Putamen (tissue), 1 donor: ENCODE measurements at places on chromosomes 3 and 15.
A peak's percentile ranks its signal among the peaks of the same experiment; 100 is the strongest.

DNA sequence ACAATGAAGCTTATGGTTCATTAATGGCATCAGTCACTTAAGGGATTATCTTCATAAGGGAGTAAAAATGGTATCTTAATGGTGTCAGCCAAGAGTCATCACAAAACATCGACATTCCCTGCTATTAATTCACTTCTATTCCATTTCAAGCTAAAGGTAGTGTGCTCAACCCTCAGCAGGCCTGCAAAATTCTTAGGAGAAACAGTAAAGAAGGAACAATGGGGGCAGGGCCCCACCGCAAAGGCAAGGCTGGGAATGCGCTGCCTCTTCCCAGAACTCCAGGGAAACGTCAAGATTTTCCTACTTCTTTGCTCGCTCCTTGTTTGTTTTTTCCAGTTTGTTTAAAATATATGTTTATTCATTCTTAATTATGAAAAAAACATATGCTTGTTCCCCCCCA is 187.3 kb upstream of the TSC22D2 start:
- no peak for DNase-seq

GRCh38 chr3:138945709-138946662 is 951 bp downstream of the FOXL2 start:
- no peak for DNase-seq

DNA sequence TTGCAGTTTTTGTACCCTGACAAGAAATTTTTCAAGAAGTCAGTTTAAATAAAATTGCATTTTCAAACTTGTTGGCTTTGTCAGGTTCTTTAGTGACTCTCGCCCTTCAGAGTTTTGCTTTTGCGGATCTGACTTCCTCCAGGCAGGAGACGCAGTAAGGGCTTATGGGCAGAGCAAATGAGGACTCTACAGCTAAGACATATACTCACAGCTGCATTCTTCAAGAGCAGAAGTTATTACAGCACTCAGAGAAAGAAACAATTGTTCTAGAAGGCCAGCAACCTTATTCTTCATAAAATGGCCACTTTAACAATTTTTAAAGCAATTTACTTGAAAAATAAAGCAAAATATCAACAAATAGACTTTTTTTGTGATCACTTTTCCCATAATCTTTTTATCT is 438.8 kb upstream of the THRB start:
- DNase-seq = no peak

DNA sequence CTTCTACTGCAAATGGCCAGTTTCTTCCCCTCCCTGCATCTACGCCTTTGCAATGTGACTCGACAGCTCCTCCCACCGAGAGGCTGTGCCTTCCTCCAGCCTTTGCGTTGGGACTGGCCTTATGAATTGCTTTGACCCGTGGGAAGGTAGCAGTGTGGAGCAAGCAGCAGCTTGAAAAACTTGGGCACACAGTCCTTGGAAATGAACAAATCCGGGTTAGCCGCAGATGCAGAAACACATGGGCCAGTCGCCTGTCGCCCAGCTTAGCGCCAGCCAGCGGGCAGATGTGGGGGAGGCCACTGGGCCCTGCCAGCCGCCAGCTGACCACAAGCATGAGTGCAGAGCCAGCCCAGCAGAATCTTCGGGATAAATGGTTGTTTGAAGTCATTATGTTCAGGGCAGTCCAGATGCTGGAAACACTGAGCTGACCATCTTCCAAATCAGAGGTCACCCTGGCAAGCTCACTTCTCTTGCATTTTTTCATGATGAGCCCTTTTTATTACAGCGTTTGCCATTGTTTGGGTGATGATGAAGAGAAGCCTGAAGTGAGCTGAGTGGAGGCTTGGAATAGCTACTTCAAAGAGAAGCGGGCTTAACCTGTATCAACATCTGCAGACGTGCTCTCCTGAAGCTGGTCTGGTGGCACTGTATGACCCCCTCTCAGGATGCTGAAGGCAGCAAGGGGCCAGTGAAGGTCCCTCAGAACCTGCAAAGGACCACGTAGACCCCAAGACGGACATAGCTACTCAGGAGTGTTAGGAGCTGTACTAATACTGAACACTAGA is 9.8 kb downstream of the SELENOS start:
- peak; percentile 73 for DNase-seq

- DNase-seq = no peak
Observed at GRCh38 chr15:83435202-83435601, 11.9 kb upstream of the SH3GL3 start.
